ENCODE measurements at places on chromosomes 4 and X. TPM values are rescaled to one million over a fixed set of nuclear protein-coding genes. Genes with fewer than 3 reads are reported as not detected.

The PABPC4L gene
- total RNA-seq = 0.72 TPM

The KCNIP4 gene
- total RNA-seq = not detected

The SYN1 gene
- total RNA-seq = under 0.01 TPM

The OTUD6A gene
- not detected for total RNA-seq

DNA sequence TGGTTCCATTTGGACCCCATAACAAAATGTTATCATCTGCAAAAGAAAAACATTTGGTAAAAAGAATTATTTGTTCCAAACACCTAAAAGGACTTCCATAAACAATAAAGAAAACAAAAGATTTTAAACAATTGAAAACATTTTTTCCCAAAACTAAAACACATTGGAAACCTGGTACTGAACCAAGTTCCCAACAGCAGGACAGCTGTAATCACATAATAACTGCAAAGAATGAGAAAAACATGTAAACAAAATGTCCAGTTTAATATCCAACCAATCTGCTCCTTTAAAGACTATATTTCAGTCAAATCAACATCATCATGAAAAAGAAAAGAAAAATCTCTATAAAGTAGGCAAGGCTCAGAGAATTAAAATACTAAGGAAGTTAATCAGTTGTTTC lies 36.3 kb downstream of the PRDM5 start:
- H3K27me3 ChIP-seq = no peaks in the 10 kb centered on the region
- H3K4me3 ChIP-seq = no peak overlapping the region
- no peak for DNase-seq
- H3K4me1 ChIP-seq = no peaks in the 10 kb centered on the region

DNA sequence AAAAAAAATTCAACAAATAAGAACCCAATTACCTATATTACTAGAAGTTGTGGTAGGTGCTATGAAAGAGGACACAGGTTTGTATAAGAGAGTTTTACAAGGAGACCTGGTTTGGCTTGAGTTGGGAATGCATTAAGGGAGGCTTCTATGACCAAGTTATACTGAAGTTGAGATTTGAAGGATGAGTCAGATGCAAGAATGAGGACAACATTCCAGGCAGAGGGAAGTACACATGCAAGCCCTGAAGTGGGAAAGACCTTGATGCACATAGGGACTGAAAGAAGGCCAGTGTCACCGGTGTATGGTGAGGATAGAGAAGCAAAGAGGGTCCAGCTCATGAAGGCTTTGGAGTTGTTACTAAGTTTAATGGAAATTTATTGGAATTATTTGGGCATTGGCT lies 52.2 kb downstream of the ANK2 start:
- H3K4me1 ChIP-seq = no peaks in the 10 kb centered on the region
- H3K4me3 ChIP-seq = no peak overlapping the region
- no peak overlapping the region for H3K27ac ChIP-seq
- H3K27me3 ChIP-seq = no peaks in the 10 kb centered on the region

- no peak overlapping the region for H3K4me3 ChIP-seq
- H3K27me3 ChIP-seq = peaks cover 7% of the 10 kb centered on the region
- H3K36me3 ChIP-seq = no peaks in the 10 kb centered on the region
- DNase-seq = no peak
Observed at GRCh38 chr4:16293210-16293838, 67.1 kb upstream of the TAPT1 start.

DNA sequence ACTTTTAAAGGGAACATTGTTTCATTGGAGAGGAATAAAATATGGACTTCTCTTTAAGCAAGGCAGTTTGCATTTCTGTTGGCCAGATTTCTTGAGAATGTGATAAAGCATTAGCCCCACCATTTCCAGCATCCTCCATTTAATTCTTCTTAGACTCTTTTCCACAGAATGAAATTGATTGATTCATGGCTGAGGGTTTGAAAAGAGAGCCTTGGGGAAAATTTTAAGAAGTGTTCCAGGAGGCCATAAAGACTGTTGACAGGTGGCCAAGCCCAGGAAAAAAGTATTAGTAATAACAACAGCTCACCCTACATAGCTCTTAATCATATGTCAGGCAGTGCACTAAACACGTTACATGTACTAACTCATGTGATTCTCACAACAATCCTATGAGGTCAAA lies 53.4 kb downstream of the SHROOM3 start:
- no peak for DNase-seq
- no peaks in the 10 kb centered on the region for H3K4me1 ChIP-seq
- H3K27me3 ChIP-seq = peaks cover 2% of the 10 kb centered on the region
- no peak overlapping the region for H3K27ac ChIP-seq
- H3K36me3 ChIP-seq = no peaks in the 10 kb centered on the region
- no peak overlapping the region for H3K4me3 ChIP-seq

- H3K36me3 ChIP-seq = no peaks in the 10 kb centered on the region
- no peaks in the 10 kb centered on the region for H3K4me1 ChIP-seq
- H3K27me3 ChIP-seq = no peaks in the 10 kb centered on the region
- DNase-seq = no peak
- H3K4me3 ChIP-seq = no peak overlapping the region
Observed at GRCh38 chr4:127775843-127776242, 6.3 kb upstream of the HSPA4L start.

DNA sequence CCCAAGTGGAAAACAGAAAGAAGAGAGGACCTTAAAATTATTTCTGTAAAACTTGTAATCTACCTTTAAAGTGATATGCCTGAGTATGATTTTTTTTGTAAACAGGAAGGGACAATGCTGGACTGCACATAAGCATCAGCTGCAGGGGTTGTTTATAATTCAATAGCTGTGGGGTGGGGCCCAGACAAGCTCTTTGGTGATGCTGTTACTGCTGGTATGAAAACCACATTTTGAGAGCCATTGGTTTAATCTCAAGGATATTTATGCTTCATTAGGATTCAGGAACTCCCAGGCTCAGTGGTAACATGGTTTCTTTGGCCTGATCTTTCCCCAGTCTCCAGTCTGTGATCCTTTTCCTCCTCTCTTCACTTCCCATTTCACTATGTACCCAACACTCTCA lies 34.3 kb upstream of the GRPR start:
- no peaks in the 10 kb centered on the region for H3K4me1 ChIP-seq
- no peaks in the 10 kb centered on the region for H3K27me3 ChIP-seq
- H3K27ac ChIP-seq = no peak overlapping the region
- H3K4me3 ChIP-seq = no peak overlapping the region
- H3K36me3 ChIP-seq = no peaks in the 10 kb centered on the region
- no peak for DNase-seq

DNA sequence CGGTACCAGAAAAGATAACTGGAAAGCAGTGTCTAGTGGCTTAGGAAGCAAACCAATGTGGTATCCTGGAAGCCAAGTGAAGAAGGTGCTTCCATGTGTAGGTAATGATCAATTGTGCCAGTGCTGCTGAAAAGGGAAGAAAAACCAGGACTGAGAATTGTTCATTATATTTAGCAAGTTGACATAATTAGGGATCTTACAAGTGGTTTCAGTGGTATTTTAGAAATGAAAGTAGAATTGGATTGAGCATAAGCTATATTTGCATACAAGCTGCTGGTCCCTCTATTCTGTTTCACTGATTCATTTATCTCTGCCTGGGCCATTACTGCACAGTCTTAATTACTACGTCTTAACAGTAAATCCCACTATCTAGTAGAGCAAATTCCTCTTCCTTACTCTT lies 32.3 kb downstream of the PRDM8 start:
- H3K4me3 ChIP-seq = no peak overlapping the region
- no peaks in the 10 kb centered on the region for H3K36me3 ChIP-seq
- H3K27me3 ChIP-seq = no peaks in the 10 kb centered on the region
- H3K27ac ChIP-seq = no peak overlapping the region
- DNase-seq = no peak
- H3K4me1 ChIP-seq = peaks cover 6% of the 10 kb centered on the region

DNA sequence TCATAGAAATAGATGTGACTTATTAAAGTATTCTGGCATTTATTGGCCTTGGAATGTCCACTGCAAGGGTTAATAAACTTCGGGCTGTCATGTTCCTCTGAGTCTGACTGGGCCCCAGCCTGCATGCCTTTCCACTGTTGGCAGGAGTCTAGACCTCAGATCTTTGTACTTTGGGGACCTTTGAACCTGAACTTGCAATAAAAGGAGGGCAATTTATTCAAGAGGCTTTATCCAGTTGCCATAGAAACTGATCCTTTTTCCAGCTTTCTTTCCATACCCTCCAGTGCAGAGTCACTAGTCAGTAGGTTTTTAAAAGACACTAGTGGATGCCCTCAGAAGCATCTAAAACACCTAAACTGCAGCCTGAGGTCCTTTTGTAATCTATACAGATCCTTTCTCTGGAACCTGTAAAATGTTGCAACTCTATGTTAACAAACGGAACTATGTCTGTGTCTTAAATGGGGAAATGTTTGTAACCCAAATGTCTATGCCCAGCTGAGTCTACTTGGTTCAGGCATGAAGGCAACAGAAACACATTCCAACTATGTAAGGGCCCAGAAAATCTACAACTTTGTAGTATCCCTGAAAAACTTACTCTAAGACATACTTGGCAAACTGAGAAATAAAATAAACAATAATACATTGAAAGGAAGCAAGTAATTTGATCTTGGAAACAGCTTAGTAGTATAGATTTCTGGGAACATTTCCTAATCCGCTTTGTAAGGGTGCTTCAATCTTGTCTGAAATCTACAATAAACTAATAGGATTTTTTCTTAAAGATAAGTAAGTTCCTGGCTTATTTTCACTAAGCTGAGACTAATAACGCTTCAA lies 41.5 kb downstream of the SOWAHB start:
- no peak overlapping the region for H3K27ac ChIP-seq
- H3K4me3 ChIP-seq = no peak overlapping the region
- DNase-seq = peak; percentile 74
- no peaks in the 10 kb centered on the region for H3K36me3 ChIP-seq

- no peaks in the 10 kb centered on the region for H3K27me3 ChIP-seq
- H3K36me3 ChIP-seq = no peaks in the 10 kb centered on the region
- H3K4me3 ChIP-seq = no peak overlapping the region
Observed at GRCh38 chr4:48698029-48698971, 81.8 kb downstream of the FRYL start.

DNA sequence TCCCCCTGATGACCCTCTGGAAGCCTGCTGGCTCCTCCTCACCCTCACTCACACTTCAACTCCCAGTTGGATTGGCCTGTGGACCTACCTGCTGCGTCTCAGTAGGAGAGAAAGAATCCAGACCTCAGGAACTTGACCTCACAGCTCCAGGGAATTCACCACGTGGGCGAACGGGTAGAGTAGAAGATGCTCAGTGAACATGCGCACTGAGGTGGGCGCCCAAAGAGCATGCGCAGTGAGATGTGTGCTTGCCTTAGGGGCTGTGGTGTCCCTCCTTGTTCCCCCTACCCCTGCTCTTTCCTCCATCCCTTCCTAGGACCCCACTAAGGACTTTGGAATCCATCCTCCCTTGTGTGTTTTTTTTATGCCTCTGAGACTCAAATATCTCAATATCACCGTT lies 12.9 kb downstream of the FOXR2 start:
- DNase-seq = no peak
- H3K36me3 ChIP-seq = no peaks in the 10 kb centered on the region
- no peaks in the 10 kb centered on the region for H3K27me3 ChIP-seq
- no peaks in the 10 kb centered on the region for H3K4me1 ChIP-seq

DNA sequence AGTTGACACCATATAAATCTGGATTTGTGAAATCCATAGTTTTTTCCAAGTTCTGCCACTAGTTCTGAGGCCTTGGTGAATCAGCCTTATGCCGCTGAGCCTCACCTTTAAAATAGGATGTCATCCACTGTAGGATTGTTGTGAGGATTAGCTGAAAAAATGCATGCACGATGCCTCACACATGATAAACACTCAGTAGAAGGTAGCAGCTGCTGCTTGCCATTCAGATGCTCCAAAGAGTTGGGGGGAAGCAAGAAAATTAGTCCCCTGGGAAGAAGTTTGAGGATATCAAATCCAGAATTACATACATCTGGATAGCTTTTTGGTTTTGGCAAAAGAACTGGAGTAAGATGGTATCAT lies 7.4 kb downstream of the MMAA start:
- peaks cover 4% of the 10 kb centered on the region for H3K4me1 ChIP-seq
- H3K27me3 ChIP-seq = no peaks in the 10 kb centered on the region
- H3K27ac ChIP-seq = no peak overlapping the region
- H3K36me3 ChIP-seq = no peaks in the 10 kb centered on the region
- peak; percentile 32 for DNase-seq

- no peak overlapping the region for H3K4me3 ChIP-seq
- H3K36me3 ChIP-seq = no peaks in the 10 kb centered on the region
- no peaks in the 10 kb centered on the region for H3K4me1 ChIP-seq
- no peak overlapping the region for H3K27ac ChIP-seq
- no peak for DNase-seq
Observed at GRCh38 chr4:168390041-168390440, 71.5 kb upstream of the DDX60 start.

GRCh38 chr4:63619771-63620170 lies 789.5 kb downstream of the TECRL start:
- H3K27ac ChIP-seq = no peak overlapping the region
- no peak for DNase-seq
- no peak overlapping the region for H3K4me3 ChIP-seq
- no peaks in the 10 kb centered on the region for H3K4me1 ChIP-seq
- H3K36me3 ChIP-seq = no peaks in the 10 kb centered on the region

GRCh38 chr4:74206088-74206825 lies 48.3 kb downstream of the MTHFD2L start:
- H3K4me1 ChIP-seq = peaks cover 2% of the 10 kb centered on the region
- H3K4me3 ChIP-seq = no peak overlapping the region
- H3K27me3 ChIP-seq = no peaks in the 10 kb centered on the region
- H3K27ac ChIP-seq = no peak overlapping the region

DNA sequence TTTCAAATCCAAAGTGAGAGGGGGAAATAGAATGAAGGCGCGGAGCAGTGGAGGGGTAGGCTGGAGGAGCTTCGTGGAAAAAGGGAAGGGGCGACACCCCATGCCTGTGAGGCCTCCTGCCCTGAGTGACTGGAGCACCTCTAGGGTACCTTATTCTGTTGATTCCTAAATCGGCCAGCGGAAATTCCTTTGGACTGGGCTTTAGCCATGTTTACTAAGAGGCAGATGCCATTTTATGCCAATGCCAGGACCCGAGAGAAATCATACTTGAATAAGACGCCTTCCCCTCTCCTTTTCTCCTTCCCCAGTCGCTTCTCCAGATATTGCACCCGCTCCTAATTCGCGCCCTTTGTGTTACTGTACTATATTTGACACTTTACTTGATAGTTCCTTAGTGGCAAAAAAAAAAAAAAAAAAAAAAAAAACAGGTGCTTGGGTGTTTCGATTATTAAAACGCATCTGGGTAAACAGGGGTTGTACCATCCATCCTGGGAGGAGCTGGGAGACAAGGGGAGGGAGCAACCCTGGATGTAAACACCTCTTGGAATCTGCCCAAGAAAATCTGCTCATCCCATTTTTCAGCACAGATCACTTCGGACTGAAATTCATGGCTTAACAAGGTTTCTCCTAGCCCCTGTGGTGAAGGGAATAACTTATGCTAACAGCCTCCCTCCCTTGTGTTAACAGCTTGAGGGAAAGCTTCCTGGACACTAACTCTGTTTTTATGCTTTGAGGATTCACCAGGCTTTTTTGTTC lies 1.5 kb downstream of the BMP3 start:
- H3K4me3 ChIP-seq = no peak overlapping the region
- DNase-seq = no peak
- no peak overlapping the region for H3K27ac ChIP-seq
- H3K4me1 ChIP-seq = no peaks in the 10 kb centered on the region

DNA sequence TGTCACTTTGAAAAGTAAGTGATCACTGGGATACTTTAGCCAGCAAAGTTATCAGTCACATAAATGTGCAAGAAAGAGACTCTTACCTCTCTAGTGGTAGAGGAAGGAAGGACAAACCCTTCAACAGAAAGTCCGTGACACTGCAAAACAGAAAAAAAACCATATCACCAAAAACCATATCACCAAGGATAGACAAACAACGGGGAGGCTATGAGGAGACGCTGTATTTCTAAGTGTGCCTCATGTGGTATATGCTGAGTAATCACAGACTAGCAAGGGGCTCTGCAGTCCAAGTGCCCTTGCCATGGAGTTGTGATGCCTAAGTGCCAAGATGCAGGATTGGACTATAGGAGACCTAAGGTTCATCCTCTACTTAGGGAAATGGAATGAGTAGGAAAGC lies 11.5 kb upstream of the HDAC8 start:
- H3K27me3 ChIP-seq = peaks cover 6% of the 10 kb centered on the region
- no peak overlapping the region for H3K4me3 ChIP-seq
- no peaks in the 10 kb centered on the region for H3K36me3 ChIP-seq
- H3K27ac ChIP-seq = no peak overlapping the region
